Effector CD8-positive, alpha-beta T cell (primary cell): ENCODE measurements at places on chromosomes 11 and 22.

DNA sequence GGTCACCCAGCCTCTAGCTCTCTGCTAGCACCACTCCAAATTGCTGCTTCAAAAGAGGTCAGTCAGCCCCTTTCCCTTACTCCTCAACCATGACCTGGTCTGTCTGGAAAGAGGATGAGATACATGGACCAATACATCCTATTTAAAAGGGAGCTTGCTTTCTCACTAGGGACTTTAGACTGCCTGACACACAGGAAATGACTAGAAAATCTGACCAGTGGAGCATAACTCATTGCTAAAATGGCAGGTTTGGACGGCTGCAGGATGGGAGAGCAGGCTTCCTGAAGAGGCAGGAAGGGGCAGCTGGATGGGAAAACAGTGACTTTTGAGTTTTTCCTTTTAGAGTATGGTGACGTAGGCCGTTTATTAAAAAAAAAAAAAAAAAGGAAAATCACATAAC, 25.3 kb downstream of the STIM1 start:
- no peak for DNase-seq

- DNase-seq: no peak
Measured at GRCh38 chr11:123505546-123506299, 75.7 kb downstream of the GRAMD1B start.

- DNase-seq: no peak
Measured at GRCh38 chr11:34905666-34906065, 10.5 kb downstream of the APIP start.

GRCh38 chr22:49536571-49537131, 291.0 kb downstream of the BRD1 start:
- no peak for DNase-seq

DNA sequence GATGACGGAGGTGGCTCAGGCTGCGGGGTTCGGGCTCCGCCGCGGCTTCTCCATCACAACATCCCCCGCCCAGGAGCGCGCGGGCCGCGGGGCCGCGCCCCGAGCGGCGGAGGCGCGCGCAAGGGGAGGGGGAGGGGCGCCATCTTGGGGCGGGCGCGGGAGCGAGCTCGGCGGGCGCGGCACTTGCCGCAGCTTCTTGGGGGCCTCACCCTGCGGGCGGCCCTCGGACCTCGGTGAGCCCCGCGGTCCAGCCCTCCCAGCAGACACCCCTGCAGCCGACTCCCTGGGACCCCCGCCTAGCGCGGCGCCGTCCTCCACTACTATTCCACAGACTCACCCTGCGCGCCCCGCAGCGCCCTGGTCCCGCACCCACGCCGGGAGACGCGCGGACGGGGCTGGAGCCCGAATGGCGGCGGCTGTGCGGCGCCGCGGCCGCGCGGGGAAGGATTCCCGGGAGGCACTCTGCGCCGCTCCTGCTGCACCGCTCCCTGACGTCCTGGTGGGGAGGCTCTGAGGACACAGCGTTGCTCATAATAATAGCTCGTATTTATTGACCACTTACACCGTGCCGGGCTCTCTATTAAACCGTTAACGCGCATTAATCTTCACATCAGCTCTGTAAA, at the start of gene APBB1:
APBB1 (minus strand) TSS at position 86 of the 623 bp plus-strand sequence. CDS start 7,747 bp downstream, outside the sequence.
- DNase-seq: peak; percentile 52

GRCh38 chr22:29144786-29145160, 60.9 kb upstream of the EMID1 start:
- DNase-seq: no peak

DNA sequence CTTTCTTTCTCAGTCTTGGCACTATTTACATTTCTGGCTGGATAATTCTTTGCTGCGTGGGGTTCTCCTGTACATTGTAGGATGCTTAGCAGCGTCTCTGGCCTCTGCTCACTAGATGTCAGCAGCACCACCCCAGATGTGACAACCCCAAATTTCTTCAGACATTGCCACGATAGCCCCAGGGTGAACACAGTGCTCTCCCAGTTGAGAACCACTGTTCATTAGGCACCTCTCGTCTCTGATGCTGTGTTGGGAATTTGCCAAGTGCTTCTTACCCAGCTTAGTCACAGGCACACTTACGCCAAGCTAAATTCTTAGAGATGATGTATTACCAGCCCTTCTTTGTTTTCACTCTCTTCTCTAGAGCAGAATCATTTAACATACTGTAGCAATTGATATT, 9.4 kb downstream of the TRIM6 start:
- DNase-seq: no peak

DNA sequence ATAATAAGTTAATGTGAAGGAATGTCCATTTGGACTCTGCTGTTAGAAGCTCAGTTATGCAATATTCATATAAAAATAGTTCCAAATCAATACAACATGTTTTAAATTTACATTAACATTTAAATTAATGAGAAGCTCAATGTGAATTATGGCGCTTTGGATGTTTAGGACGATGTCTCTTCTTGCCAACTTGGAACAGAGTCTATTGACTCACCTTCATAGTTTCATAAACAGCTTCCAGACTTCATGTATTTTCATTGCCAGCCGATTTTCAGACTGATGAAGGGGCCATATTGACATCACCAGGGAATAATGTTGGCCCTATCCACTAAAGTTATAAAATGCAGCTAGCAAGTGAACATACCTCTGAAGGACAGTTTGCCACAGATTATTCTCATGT, 1136.2 kb downstream of the LRRC4C start:
- no peak for DNase-seq

- DNase-seq: no peak
Measured at GRCh38 chr11:128724891-128725611, 31.2 kb downstream of the FLI1 start.

DNA sequence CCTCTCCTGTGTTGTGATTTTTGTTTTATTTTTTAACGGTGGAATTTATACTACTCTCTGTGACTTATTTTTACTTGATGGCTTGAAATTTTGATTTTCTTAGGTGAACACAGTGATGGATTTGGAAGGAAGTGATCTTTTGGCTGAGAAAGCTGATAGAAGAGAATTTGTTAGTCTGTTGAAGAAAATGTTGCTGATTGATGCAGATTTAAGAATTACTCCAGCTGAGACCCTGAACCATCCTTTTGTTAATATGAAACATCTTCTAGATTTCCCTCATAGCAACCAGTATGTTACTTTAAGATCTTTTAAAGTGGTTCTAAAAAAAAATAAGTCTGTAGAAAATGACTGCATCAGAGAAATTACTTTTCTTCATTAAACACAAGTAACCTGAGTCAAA, 82.1 kb downstream of the HIPK3 start:
- no peak for DNase-seq

GRCh38 chr11:63805844-63806415, 7.3 kb upstream of the SPINDOC start:
- no peak for DNase-seq

DNA sequence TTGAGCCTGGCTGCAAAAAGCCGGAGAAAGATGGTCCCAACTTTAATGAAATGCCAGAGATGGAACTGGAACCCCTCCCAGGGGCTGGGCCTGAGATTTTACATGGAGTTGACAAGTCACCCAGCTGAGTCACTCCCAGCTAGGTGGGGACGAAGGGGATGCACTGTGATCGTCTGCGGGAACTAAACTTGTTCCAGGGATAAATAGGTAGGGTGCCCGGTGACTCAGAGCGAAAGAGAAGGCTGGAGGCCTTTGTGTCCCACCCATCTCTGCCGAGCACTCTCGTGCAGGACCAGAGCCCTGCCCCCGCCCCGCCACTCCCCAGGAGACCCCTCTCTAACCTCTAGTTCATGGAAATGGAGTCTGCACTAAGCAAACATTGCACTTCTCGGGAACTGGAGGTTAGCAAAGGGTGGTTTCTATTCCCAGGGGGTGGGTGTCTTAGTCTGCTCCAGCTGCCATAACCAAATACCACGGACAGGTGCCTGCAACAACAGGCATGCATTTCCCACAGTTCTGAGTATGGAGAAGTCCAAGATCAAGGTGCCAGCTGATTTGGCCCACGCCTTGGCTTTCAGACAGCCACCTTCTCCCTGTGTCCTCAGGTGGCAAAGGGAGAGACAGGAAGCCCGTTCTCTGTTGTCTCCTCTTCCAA, 60.7 kb upstream of the FADD start:
- no peak for DNase-seq

DNA sequence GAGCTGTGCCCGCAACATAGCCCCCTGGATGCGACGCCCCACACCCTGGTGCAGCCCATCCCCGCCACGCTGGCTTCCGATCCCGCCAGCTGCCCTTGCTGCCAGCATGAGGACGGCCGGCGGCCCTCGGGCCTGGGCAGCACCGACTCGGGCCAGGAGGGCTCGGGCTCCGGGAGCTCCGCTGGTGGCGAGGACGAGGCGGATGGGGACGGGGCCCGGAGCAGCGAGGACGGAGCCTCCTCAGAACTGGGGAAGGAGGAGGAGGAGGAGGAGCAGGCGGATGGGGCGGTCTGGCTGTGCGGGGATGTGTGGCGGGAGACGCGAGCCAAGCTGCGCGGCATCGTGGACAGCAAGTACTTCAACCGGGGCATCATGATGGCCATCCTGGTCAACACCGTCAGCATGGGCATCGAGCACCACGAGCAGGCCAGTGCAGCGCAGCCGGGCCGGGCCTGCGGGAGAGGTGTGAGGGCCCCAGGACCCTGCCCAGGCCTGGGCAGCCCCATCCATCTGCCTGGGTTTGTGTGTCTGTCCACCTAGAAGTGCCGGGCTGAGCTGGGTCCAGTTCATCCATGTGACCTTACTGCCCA, 79.0 kb downstream of the CACNA1I start:
- DNase-seq: no peak

DNA sequence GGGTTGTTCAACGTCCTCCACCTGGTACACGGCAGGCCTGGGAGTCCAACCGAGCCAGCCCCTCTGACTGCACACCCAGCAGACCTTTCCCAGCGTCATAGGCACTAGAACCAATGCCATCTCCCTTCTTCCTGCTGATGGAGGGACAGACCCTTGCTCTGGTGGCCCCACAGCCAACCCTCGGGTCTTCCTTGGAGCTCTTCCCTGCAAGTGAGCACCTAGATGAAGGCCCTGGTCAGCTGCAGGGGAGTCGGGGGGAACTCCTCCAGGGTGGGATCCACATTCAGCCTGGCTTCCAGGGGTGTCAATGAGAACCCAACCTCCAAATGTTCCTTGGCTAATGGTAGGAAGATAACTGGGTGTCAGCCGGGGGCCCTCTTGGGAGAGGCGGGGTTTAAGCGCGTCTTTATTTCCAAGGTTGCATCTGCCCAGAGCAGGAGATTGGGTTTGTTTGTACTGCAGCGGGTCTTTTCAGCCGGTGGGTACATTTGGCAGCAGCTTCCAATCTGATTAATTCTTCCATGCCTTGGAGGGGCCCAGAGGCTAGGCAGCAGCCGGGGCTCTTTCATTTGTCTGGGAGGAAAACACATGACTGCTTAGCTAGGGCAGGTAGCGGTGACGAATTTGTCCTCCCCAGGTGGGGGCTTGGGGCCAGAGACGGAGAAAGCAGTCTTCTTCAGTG, 56.0 kb upstream of the SHISAL1 start:
- no peak for DNase-seq

DNA sequence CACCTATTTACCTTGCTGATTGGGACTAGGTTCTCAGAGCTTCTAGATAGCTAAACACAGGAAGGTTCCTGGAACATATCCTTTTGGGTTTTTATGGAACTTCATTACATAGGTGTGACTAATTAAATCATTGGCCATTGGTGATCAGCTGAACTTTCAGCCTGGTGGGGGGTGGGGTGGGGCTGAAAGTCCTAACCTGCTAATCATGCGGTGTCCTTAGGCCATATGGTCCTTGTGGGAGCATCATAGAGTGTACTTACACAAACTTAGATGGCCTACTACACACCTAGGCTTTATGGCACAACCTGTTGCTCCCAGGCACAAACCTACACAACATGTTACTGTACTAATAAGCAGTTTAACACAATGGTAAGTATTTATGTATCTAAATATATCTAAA, 8.6 kb upstream of the SELENOH start:
- no peak for DNase-seq

DNA sequence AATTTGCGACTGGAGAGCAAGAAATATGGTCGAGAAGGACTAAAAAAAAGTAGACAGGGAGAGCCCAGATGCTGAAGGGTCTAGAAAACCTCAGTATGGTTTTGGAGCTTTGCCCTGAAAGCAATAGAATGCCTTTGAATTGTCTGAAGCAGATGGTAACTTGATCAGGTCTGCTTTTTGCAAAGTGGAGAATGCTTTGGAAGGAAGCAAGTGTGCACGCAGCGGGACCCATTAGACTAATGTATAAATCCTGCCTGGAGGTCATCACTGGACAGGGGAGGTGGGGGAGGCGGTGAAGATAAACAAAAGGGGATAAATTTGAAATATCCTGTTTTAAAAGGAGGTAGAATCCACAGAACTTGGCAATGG, 757 bp upstream of the HINFP start:
- DNase-seq: no peak

DNA sequence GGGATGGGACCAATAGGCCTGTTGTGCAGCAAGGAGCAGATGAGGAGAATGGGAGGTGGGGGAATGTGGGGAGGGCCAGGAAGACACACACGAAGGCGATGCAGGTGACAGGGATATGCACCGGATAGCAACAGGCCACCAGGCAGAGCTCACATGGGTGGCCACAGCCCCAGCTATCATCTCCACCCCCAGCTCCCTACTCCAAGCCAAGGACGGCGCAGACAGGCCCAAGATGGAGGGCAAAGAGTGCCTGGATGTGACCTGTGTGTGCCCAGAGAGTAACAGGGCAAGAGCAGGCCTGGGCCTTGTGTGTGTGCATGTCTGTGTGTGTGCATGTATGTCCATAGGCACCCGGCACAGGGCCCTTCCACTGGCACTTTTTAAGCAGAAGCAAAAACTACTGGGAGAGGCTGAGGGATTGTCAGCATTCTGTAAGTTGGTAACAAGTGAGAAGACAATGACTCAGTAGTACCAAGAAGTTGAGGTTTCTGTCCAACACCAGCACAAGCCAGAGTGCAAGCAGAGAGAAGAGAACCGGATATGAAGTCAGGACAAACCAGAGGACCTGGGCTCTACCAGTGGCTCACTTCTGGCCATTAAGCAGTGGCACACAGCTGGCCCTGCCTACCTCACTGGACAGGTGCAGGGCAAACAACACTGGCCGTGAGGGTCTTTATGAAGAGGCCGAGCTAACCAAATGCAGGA, 36.4 kb downstream of the NRXN2 start:
- no peak for DNase-seq

DNA sequence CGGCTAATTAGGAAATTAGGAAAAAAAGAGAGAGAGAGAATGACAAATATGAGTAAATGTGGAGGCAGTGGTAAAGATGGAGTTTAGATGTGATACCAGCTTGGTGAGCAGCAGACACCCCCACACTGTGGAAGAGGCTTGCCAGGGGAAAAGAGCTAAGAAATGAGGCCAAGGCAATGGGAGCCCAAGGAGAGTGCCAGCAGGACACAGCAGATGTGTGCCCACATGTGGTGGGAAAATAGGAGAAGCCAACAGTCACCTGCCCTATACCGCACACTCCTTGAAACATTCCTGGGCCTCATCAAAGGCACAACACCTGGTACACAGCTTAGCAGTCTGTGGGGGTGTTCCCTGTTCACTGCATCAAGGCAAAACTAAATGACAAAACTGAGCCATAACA, 104.9 kb downstream of the FAM76B start:
- no peak for DNase-seq
